Right ventricle myocardium superior (tissue), 1 donor: ENCODE measurements at places on chromosomes 5 and 9. TPM values are rescaled to one million over a fixed set of nuclear protein-coding genes. Genes with fewer than 3 reads are reported as not detected.

The BAAT gene
- total RNA-seq, result 0.08 TPM

The FGF10 gene
- 1.6 TPM for total RNA-seq

The CCDC180 gene
- total RNA-seq, result 3.1 TPM

The AQP3 gene
- 16.3 TPM for total RNA-seq

The KLHL3 gene
- 22.3 TPM for total RNA-seq

The TJP2 gene
- 116 TPM for total RNA-seq

The BTNL8 gene
- not detected for total RNA-seq

The EGFLAM gene
- total RNA-seq, result 9.1 TPM

The GRIA1 gene
- 0.05 TPM for total RNA-seq

The DIAPH1 gene
- 32.0 TPM for total RNA-seq

The FYB1 gene
- total RNA-seq, result 4.2 TPM

The SLC27A6 gene
- 82.3 TPM for total RNA-seq

The PCDHA7 gene
- total RNA-seq, result not detected

The MFAP3 gene
- 27.2 TPM for total RNA-seq

The FOXD4L3 gene
- total RNA-seq, result not detected

The PROB1 gene
- 50.3 TPM for total RNA-seq

The PURA gene
- total RNA-seq, result 22.2 TPM

The IL9 gene
- total RNA-seq, result not detected

The PPP3R2 gene
- total RNA-seq, result not detected

The AJM1 gene
- 7.3 TPM for total RNA-seq

The PLEKHG4B gene
- not detected for total RNA-seq

The APBA1 gene
- total RNA-seq, result 2.0 TPM

The C1QTNF2 gene
- total RNA-seq, result 1.6 TPM

The EQTN gene
- total RNA-seq, result not detected

The PCDHB13 gene
- total RNA-seq, result 2.8 TPM

The NEUROG1 gene
- not detected for total RNA-seq

The STK32A gene
- total RNA-seq, result 1.1 TPM

The TMEM252 gene
- not detected for total RNA-seq

The BASP1 gene
- 3.4 TPM for total RNA-seq

The SWI5 gene
- total RNA-seq, result 16.3 TPM

The HNRNPK gene
- total RNA-seq, result 248 TPM

The OBP2B gene
- not detected for total RNA-seq

The TIMD4 gene
- total RNA-seq, result not detected

The SPAG8 gene
- total RNA-seq, result 1.8 TPM

The SPATA31D4 gene
- not detected for total RNA-seq

The MOB3B gene
- total RNA-seq, result 1.5 TPM

The IRX1 gene
- total RNA-seq, result 0.65 TPM
